HCT116 (cell line): ENCODE measurements at places on chromosomes 6 and 20. TPM values are rescaled to one million over a fixed set of nuclear protein-coding genes. Genes with fewer than 3 reads are reported as not detected.

DNA sequence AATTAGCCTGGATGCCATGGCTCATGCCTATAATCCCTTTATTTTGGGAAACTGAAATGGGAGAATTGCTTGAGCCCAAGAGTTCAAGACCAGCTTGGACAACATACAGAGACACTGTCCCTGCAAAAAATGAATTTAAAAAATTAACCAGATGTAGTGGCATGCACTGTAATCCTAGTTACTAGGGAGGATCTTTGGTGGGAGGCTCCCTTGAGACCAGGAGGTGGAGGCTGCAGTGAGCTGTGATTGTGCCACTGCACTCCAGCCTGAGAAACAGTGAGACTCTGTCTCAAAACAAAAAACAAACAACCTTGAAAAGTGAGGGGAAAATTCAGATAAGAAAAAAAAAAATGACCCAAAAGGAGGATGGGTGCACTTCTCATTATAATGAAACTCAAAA, 23.4 kb downstream of the CAP2 start:
- no peak for DNase-seq
- peaks cover 25% of the 10 kb centered on the region for H3K4me1 ChIP-seq
- no peaks in the 10 kb centered on the region for H3K27me3 ChIP-seq
- H3K4me3 ChIP-seq = no peak overlapping the region

DNA sequence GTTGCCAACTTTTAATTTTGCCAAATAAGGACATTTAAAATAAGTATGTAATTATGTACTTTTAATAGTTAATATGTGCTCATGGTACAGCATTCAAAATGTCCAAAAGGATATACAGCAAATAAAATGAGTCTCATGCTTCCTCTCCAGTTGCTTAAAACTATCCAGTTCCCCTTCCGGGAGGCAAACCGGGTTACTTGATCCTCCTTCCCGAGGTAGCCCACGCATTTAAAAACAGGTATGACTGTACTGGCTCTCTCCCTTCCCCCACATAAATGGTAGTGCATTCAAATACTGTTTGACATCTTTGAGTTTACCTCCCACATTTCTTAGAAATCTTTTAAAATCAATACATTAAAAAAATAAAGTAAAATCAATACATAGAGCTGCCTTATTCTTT, 66.4 kb downstream of the PHF20 start:
- no peaks in the 10 kb centered on the region for H3K36me3 ChIP-seq
- H3K4me3 ChIP-seq = no peak overlapping the region
- no peak overlapping the region for H3K27ac ChIP-seq

- H3K4me1 ChIP-seq = no peaks in the 10 kb centered on the region
- no peak for DNase-seq
- H3K27ac ChIP-seq = no peak overlapping the region
- no peaks in the 10 kb centered on the region for H3K27me3 ChIP-seq
- H3K36me3 ChIP-seq = no peaks in the 10 kb centered on the region
Observed at GRCh38 chr6:142771162-142771561, 173.8 kb downstream of the HIVEP2 start.

DNA sequence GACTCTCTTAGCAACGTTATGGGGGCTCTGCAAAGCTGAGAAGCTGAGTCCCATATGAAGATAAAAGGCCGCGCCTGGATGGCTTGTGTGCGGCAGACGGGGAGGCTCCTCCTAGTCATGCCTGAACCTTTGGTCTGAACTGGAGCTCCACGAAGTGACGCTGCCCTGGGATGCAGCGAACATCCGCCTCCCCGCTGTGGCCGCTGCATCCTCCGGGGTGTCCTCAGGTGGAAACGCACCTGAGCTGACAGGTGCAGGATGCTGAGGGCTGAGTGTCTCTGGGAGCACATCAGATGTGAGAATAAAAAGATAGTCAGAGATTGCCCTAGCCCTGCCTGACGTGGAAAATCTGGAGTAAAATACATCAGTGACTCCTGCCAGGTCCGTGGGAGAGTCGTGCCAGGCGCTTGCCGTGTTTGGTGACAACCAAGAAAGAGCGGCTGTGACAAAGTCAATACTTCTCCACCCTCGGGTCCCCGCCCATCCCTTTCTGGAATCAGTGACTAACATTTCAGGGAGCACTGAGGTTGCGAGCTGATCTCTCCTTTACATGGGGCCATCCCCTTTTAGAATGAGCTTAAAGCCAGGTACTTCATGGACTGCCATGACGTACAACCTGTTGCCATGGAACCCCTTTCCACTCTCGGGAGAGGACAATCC, 162.8 kb upstream of the AFDN start:
- H3K4me1 ChIP-seq = no peaks in the 10 kb centered on the region
- no peaks in the 10 kb centered on the region for H3K36me3 ChIP-seq
- no peaks in the 10 kb centered on the region for H3K27me3 ChIP-seq
- H3K4me3 ChIP-seq = no peak overlapping the region
- H3K27ac ChIP-seq = no peak overlapping the region
- no peak for DNase-seq

DNA sequence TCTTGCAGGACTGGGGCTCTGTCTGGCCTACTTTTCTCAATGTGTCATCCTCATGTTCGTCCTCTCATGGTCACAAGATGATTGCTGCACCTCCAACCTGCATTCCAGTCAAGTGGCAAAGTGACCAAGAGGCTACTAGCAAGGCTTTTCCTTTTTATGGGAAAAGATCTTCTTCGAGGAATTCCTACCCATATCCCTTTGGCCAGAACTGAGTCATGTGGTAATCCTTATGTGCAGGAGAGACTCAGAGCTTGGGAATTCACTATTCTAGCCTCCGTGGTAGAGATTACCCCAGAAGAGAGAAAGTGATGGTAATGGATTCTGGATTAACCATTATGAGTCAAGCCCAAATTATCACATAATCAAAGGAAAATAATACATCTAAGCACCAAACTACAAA, 162.7 kb downstream of the KCNQ5 start:
- H3K4me1 ChIP-seq = no peaks in the 10 kb centered on the region
- H3K4me3 ChIP-seq = no peak overlapping the region
- no peak overlapping the region for H3K27ac ChIP-seq
- H3K27me3 ChIP-seq = peaks cover 24% of the 10 kb centered on the region; the same call in 1 of the 2 replicates
- no peaks in the 10 kb centered on the region for H3K36me3 ChIP-seq
- no peak for DNase-seq

- H3K27me3 ChIP-seq = no peaks in the 10 kb centered on the region
- H3K27ac ChIP-seq = no peak overlapping the region
- no peaks in the 10 kb centered on the region for H3K36me3 ChIP-seq
- no peak for DNase-seq
Observed at GRCh38 chr20:32516583-32517517, 68.3 kb downstream of the NOL4L start.

- H3K4me3 ChIP-seq = no peak overlapping the region
- H3K27me3 ChIP-seq = no peaks in the 10 kb centered on the region
- H3K36me3 ChIP-seq = no peaks in the 10 kb centered on the region
- no peaks in the 10 kb centered on the region for H3K4me1 ChIP-seq
- DNase-seq = no peak
Observed at GRCh38 chr6:138309695-138310094, 68.0 kb upstream of the SMIM28 start.

- H3K4me3 ChIP-seq = peak overlapping the region; percentile 63
- no peaks in the 10 kb centered on the region for H3K27me3 ChIP-seq
- peak overlapping the region; percentile 68 for H3K27ac ChIP-seq
- H3K36me3 ChIP-seq = no peaks in the 10 kb centered on the region
Observed at GRCh38 chr6:27251112-27251605, 3.7 kb downstream of the PRSS16 start.

- H3K27ac ChIP-seq = no peak overlapping the region
- no peaks in the 10 kb centered on the region for H3K36me3 ChIP-seq
- no peak for DNase-seq
- no peaks in the 10 kb centered on the region for H3K27me3 ChIP-seq
Observed at GRCh38 chr6:111522393-111523020, 39.5 kb upstream of the REV3L start.

DNA sequence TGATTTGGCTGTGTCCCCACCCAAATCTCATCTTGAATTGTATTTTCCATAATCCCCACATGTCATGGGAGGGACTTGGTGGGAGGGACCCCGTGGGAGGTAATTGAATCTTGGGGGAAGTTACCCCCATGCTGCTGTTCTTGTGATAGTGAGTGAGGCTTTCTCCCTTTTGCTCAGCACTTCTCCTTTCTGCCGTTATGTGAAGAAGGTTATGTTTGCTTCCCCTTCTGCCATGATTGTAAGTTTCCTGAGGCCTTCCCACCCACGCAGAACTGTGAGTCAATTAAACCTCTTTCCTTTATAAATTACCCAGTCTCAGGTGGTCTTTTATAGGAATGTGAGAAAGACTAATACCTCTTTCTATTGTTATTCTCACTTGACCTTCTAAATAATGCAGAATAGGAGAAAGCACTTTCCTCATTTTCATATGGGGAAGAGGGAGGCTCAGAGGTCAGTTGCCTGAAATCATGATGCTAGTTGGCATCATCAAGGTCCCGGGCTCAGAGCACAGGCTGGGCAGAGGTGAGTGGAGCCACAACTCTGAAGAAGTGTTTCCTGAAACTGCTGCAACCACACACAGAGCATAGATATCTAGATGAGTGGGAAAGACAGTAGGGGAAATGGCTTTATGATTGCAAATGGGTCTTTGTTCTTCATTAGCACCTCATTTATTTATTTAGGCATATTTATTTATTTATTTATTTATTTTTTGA, 191.0 kb downstream of the QKI start:
- H3K4me1 ChIP-seq = no peaks in the 10 kb centered on the region
- no peaks in the 10 kb centered on the region for H3K27me3 ChIP-seq
- no peaks in the 10 kb centered on the region for H3K36me3 ChIP-seq
- H3K4me3 ChIP-seq = no peak overlapping the region
- no peak for DNase-seq
- no peak overlapping the region for H3K27ac ChIP-seq

- no peak overlapping the region for H3K4me3 ChIP-seq
- no peak overlapping the region for H3K27ac ChIP-seq
- no peaks in the 10 kb centered on the region for H3K27me3 ChIP-seq
- no peak for DNase-seq
- no peaks in the 10 kb centered on the region for H3K36me3 ChIP-seq
Observed at GRCh38 chr6:51910851-51911250, 176.6 kb downstream of the PKHD1 start.

GRCh38 chr20:16846006-16846405, 97.8 kb downstream of the OTOR start:
- no peak overlapping the region for H3K27ac ChIP-seq
- H3K4me3 ChIP-seq = no peak overlapping the region
- peaks cover 8% of the 10 kb centered on the region; the same call in 1 of the 2 replicates for H3K27me3 ChIP-seq
- H3K36me3 ChIP-seq = no peaks in the 10 kb centered on the region

GRCh38 chr6:160775792-160776580, 73.9 kb downstream of the PLG start:
- no peak overlapping the region for H3K27ac ChIP-seq
- H3K4me1 ChIP-seq = no peaks in the 10 kb centered on the region
- no peaks in the 10 kb centered on the region for H3K27me3 ChIP-seq

DNA sequence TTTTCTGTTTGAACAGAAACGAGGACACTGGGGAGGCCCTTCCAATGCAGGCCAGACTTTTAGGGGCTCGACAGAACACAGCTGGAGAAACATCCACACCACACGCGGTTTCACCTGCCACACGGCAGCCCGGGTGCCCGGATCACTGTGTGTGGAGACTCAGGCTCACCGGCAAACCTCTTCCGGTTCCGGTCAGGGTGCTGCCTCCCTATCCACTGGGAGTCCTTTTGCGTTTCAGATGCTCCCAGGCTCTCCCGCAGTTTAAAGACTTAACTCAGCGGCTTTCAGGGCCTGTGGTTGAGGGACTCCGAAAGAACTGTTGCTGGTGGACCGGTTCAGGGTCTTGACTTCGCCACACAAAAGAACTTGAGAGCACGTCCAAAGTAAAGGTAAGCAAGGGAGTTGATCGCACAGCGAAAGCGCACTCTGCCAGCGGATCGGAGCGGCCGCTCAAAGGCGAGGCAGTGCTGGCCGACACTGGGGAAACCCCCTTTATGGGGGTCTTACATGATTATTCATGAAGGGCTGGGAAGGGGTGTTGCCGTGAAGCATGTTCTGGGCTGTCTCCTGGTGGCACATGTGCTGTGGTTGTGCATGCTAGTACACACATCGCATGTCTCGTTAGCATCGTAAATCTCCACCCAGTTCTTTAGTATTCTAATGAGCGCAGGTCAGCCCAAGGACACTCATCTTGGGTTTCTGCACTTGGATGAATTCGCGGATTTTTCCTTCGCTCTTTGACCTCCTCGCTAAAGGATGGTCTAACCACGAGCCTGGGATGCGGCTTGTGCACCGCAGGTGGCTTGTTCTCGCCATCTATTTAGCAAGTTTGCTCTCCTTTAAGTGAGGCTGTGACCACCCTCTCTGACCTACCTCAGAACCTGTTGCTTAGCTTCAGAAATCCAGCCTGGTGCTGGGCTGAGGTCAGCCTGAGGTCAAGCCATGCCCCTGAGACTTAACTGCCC, 180.3 kb downstream of the CDH26 start:
- H3K36me3 ChIP-seq = no peaks in the 10 kb centered on the region
- no peak overlapping the region for H3K27ac ChIP-seq
- no peak overlapping the region for H3K4me3 ChIP-seq
- DNase-seq = no peak
- H3K4me1 ChIP-seq = no peaks in the 10 kb centered on the region

DNA sequence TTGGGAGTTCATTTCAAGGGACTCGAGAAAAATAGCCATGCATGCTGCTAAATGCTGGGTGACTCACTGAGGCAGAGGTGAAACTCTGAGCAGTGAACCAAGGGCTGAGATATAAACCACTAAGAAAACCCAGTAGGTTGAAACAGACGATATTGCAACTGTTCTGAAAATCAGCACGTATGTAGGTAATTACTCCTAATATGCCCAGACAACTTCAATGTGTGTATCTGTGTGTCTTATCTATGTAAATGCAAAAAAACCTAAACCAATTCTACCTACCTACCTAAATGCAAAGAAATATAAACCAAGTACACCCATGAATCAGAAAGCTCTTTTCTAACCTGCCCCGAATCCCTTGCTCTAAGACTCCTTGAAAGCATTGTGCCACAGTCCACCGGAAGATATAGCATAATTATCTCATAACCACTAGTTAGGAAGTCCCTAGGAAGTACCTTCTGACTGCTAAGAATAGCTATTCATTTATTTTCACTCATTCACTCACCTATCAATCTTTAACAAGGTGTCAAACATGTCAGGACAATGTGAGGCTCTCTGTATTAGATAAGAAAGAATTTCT, 458.7 kb upstream of the RUNX2 start:
- no peak overlapping the region for H3K4me3 ChIP-seq
- H3K27ac ChIP-seq = no peak overlapping the region
- DNase-seq = no peak

The TFEB gene
- 4.8 TPM for total RNA-seq

The SLC26A8 gene
- total RNA-seq = not detected

The CTAGE9 gene
- total RNA-seq = not detected

The GFOD1 gene
- 3.8 TPM for total RNA-seq

The NPBWR2 gene
- not detected for total RNA-seq

The GNAS-AS1 gene
- not detected for total RNA-seq

The XKR7 gene
- total RNA-seq = not detected

The TFAP2D gene
- not detected for total RNA-seq

The ANGPT4 gene
- not detected for total RNA-seq

The GLP1R gene
- not detected for total RNA-seq
